Endodermal cell (in vitro differentiated cells): ENCODE measurements at places on chromosomes 16 and 17. TPM values are rescaled to one million over a fixed set of nuclear protein-coding genes. Genes with fewer than 3 reads are reported as not detected.

The RFWD3 gene
- total RNA-seq = 31.5 to 107 TPM (median 97.7 TPM) in 3 replicates

The GP1BA gene
- total RNA-seq = not detected in 2 replicates

The MMP2 gene
- 74.4 and 80.4 TPM in 2 replicates for total RNA-seq

The GLIS2 gene
- total RNA-seq = 12.9 to 19.0 TPM (median 13.2 TPM) in 3 replicates

The RND2 gene
- total RNA-seq = 36.1 to 37.6 TPM (median 36.4 TPM) in 3 replicates

The TOM1L1 gene
- 49.9 and 54.9 TPM in 2 replicates for total RNA-seq

The FA2H gene
- 1.4 to 2.1 TPM (median 2.1 TPM) in 3 replicates for total RNA-seq

The MT1B gene
- total RNA-seq = not detected in 3 replicates
